ENCODE measurements at places on chromosomes 7 and 10.

GRCh38 chr10:52464368-52465124 lies 150.5 kb downstream of the DKK1 start:
- no peaks in the 10 kb centered on the region for H3K27me3 ChIP-seq
- H3K27ac ChIP-seq: no peak overlapping the region
- no peak overlapping the region for H3K4me3 ChIP-seq
- DNase-seq: no peak
- no peaks in the 10 kb centered on the region for H3K4me1 ChIP-seq
- H3K36me3 ChIP-seq: no peaks in the 10 kb centered on the region

- H3K27me3 ChIP-seq: no peaks in the 10 kb centered on the region
- peaks cover 28% of the 10 kb centered on the region for H3K36me3 ChIP-seq
- DNase-seq: no peak
- no peak overlapping the region for H3K4me3 ChIP-seq
- H3K27ac ChIP-seq: no peak overlapping the region
Observed at GRCh38 chr7:2141021-2141410, 91.7 kb downstream of the MAD1L1 start.

- H3K4me3 ChIP-seq: no peak overlapping the region
- no peaks in the 10 kb centered on the region for H3K36me3 ChIP-seq
- no peak for DNase-seq
- no peaks in the 10 kb centered on the region for H3K27me3 ChIP-seq
- no peaks in the 10 kb centered on the region for H3K4me1 ChIP-seq
Observed at GRCh38 chr7:41942468-41943093, 239.7 kb upstream of the INHBA start.

DNA sequence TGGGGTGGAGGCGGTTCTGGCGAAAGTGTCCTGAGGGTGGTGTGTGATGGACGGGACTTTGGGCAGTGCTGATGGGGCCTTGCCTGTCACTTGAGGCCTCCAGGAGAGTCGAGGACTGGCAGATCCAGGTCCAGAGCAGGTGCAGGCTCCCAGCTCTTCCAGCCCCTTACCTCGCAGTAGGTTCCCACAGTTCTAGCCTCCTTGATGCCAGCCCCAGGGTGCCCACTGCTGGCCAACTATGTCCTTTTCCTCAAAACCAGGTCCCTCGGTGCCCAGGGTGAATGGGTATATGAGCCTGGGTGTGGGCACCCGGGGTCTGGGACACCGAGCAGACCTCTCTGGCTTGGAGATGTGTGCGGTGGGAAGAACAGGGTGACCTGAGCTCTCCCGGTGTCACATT lies 8.3 kb downstream of the FAM20C start:
- no peak for DNase-seq
- no peak overlapping the region for H3K4me3 ChIP-seq
- no peaks in the 10 kb centered on the region for H3K4me1 ChIP-seq
- no peak overlapping the region for H3K27ac ChIP-seq

- no peak for DNase-seq
- no peaks in the 10 kb centered on the region for H3K27me3 ChIP-seq
Observed at GRCh38 chr7:108735814-108736213, 166.1 kb downstream of the DNAJB9 start.

- no peak for DNase-seq
- H3K27me3 ChIP-seq: no peaks in the 10 kb centered on the region
- H3K27ac ChIP-seq: no peak overlapping the region
- no peaks in the 10 kb centered on the region for H3K36me3 ChIP-seq
- H3K4me1 ChIP-seq: no peaks in the 10 kb centered on the region
Observed at GRCh38 chr7:45180084-45180986, 22.7 kb downstream of the RAMP3 start.
